ENCODE measurements at places on chromosomes 7 and 10.

- DNase-seq = no peak
Measured at GRCh38 chr7:47832105-47832715, 116.1 kb downstream of the PKD1L1 start.

DNA sequence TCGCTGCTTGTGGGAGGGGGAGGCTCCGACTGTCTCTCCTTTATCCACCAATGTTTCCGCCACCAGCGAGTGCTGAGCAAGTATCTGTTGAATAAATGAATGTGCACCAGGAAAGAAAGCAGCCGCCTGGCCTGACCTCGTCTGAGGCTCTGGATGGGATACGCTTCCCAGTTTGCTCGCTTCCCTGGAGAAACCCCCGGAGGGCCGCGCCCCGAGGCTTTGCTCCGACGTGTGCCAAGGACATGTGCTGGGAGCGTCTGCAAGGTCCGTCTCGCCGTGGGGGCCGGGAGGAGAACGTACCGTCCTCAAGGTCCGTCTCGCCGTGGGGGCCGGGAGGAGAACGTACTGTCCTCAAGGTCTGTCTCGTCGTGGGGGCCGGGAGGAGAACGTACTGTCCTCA lies 536.4 kb downstream of the DNAJB6 start:
- no peak for DNase-seq

- DNase-seq = no peak
Measured at GRCh38 chr10:119806334-119807130, 66.1 kb downstream of the MCMBP start.

- DNase-seq = no peak
Measured at GRCh38 chr7:85924062-85924461, 719.6 kb upstream of the GRM3 start.

GRCh38 chr7:9217204-9217603 lies 783.8 kb downstream of the NXPH1 start:
- DNase-seq = no peak

GRCh38 chr7:24229481-24230226 lies 54.3 kb upstream of the NPY start:
- DNase-seq = no peak

DNA sequence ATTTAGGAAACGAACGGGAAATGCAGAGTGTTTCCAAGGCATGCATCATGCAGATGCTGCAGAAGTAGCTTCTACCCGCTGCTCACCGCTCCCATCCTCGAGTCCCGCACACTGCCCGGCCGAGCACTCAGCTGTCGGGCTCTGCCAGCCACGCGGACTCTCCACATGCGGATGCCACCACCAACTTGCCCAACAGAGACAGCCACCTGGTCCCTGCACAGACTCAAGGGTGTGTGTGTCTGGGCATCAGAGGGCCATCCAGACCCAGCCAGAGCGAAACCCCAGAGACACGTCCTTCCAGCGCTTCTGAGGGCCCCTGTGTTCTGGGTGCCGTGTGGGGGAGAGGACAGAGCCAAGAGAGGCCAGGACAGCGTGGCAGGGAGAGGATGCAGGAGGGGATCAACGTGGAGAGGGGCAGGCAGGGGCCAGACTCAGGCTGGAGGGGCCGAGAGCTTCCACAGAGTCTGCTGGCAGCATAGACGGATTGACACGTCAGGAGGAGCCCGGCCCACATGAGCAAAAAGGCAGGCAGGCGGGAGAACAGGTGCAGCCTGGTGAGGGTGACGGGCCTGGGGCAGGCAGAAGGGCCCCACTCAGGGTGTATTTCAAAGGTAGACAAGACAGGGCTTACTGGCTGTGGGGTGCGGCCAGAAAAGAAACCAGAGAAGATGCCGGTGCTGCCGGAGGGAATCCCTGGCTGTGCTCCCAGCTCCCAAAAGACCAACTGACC lies 18.3 kb downstream of the GPER1 start:
- no peak for DNase-seq

DNA sequence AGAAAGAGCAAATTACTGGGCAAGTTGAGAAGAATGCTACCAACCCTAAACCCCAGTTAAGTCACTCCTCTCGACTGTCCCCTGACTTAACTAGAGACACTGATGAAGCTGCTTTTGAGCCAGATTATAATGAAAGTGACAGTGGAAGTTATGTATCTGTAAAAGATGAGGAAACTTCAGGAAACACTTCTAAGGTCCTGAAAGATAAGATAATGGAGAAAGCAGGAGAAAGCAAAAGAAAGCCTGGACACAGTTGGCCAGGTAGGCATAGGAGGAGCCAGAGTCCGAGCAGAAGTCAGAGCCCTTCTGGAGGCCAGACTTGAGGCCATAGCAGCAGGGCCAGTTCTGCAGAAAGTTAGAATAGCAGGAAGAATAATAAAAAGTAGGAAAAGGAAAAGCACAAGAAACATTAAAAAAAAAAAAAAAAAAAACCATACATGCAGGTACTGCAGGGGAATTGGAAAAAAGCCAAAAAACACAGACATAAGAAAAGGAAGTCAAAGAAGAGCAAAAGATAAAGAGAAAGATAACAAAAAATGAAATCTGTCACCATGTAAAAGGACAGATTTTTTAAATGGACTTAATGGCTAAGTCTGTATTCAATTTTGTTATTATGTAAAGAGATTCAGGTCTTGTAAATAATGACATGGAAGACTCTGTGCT lies 101.0 kb upstream of the KCNMA1 start:
- DNase-seq = no peak
